Stimulated activated CD8-positive, alpha-beta memory T cell treated with anti-CD3 and anti-CD28 coated beads, Interleukin-15, amount 100 ng/mL, for 4 hours (primary cell): ENCODE measurements at places on chromosomes 3 and 15.

GRCh38 chr3:57910990-57911389 lies 97.2 kb upstream of the FLNB start:
- no peak for DNase-seq

- DNase-seq: no peak
Observed at GRCh38 chr3:80770106-80771074, 991.1 kb downstream of the GBE1 start.

DNA sequence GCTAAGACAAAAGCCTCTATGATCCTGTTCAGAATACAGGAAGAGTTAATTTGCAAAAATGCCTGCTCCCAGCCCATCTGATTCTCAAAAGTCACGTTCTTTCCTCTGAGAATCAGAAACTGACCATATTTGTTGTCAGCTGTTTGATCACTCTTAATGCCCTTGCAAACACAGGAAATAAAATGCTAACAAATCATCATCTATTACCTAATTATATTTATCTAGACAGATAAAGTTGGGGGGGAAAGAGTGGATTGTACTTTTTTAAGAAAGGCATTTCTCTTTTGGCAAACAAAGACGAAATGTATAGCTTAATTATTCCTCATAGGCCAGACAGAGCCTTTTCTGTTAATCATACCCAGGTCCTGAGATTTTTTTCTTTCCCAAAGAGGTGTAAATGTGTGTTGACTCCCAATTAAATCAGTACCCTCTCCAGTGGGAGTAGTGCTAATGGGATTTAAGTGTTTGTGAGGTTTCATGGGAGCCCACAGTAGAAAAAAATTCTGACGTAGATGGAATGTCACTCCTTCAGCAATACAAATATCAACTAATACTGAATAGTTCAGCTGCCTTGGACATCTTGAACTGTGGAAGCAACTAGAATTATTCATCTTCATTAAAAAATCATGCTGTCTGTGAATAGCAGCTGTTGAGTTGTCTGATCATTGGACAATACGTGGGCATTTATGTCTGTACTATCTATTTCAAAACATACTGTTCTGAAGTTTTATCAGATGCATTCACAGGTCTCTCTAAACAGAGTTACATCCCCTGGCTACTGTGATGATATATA lies 22.5 kb upstream of the BNIP2 start:
- DNase-seq: no peak

DNA sequence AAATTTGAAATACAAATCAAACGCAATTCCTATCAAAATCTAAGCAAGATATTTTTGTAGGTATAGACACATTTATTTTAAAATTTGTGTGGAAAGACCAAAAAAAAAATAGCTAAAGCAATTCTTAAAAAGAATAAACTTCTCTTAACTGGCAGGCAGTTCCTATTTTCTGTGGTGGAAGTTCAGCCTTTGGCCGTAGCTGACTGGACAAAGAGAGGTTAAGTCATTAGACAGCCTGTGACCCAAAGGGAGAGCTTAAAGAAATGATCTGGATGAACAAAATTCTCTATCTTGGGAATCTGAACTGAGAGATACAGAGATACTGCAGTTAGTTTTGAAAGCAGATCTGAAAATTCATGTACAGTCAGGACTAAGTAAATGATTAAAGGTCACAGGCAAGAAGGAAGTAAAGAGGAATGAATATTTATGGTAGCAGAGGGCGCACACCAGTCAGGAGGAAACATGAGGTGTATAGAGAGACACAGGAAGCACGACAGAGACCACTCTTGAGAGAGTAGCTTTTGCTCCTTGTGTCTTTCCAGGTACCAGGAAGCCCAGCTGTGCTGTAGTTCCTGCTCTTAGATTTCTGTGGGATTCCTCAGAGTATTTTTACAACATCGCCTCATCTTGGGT lies 57.5 kb downstream of the TPRG1 start:
- no peak for DNase-seq

DNA sequence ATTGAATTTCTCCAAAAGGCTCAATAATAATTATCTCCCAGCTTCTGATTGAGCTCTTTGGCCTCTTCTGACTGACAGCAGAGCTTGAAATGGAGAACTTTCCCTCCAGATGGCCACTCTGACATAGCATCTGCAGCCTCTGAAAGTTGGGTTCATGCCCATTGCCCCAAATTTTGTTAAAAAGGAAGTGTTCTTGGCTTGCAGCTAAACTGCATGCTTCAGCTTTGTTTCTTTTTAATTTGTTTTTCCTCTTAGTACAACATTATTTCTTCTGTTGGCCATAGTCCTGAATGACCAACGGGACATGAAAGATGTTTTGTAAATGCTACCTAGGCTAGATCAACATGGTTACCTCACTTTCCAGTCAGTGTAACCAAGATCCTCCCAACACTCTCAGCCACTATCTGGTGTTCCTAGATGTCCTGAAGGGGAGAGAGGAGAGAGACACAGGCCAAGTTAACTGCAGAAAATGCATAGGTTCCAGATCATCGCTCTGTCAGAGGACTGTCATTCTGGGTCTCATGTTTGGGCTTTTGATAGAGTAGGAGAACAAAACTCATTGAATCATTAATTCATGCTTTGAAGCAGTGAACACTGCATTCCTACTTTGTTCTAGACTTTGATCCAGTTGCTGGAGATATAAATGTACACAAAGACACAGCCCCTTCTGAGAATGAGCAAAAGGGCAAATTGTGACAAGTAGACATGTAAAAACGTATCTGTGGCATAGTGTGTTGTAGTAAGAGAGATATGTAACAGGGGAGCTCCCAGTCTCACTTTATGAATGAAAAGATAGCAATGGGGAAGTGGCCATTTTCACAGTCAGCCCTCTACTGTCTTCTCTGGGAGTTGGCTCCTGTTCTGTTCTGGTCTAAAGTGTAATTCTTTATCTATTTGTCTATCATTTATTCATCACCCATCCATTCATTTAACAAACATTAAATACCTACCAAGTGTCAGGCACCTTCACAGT lies 156.2 kb downstream of the ZNF621 start:
- DNase-seq: no peak

DNA sequence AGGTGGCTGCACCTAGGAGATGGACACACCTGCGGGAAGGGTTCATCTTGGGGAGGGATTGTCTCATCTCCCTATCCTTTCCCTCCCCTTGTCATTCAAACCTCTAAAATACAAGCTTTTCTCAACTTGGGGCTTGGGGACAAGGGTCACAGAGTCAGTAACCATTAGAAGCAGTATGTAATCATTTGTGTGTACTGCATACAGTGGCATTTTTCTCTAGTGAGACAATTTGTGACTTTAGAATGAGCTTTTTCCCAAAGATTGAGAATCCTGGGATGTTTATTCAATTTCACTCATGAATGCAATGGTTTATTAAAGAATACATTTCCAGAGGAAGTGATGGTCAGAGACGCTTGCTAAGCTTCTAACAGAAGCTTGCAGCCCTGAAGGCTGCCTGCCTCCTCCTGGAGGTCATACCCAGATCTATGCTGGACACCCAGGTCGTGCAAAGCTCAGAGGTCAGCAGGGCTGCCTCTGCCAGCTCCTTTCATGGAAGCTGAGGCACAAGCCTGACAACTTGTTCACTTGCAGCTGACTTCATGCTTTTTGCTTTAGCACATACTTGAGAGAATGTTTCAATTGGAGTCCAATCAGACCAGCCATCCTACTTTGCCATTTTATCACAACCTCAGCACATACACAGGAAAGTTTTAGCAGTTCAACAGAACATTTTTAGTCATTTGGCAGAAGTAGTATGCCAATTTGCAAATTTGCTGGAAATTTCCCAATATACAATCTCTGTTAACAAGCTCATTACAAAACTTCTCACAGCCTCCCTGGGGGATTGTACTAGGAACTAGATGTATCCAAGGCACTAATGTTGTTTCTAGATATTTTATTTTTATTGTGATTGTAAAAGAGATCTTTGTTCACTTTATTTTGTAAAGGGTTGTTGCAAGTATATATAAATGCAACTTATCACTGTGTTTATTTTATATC lies 25.6 kb upstream of the ALDH1L1 start:
- DNase-seq: no peak

GRCh38 chr3:194485468-194485880 lies 1.3 kb downstream of the ATP13A3 start:
- no peak for DNase-seq

DNA sequence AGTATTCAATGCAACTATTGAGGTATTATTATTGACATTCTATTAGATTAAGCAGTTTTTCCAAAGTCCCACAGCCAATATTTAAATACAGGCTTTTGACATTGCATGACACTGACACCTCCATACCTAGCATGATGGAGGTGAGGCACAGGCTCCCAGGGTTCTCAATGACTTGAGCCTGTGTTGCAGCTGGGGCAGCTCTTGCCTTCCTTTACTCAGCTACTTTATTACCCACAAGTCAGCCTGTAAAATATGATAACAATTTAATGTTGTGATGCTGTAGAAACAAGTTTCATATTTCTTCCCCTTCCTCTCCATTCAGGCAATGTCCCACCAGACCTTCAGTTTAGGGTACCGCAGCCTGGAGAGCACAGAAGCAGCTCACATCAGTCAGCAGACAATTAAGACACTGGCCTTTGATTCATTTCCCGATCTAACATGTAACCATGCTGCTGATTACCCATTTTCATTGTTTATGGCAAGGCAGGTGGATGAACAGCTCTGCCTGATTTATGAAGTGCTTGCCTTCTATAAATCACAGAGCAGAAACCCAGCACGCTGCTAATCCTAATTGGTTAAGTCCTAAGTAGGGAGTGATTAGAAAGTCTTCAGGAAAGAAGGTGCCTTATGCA lies 826.1 kb downstream of the AGBL1 start:
- DNase-seq: no peak

- DNase-seq: no peak
Observed at GRCh38 chr15:49331951-49332350, 91.1 kb upstream of the FGF7 start.

DNA sequence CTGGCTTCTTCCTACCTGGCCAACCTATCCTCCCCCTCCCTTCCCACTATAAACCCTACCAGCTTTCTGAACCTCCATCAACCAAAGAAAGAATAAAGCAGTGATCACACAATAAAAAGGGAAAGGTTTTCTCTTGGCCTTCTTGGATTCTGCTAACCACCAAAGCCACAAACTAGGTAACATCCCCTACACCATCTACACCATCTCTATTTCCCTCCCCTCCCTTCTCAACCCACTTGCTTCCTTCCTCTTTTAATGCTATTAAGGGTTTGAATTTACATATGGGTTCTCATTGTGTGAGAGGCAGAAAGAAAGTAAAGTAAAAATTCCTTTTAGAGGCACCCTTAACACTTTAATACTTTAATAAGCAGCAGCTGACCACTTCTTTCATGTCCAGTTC lies 25.8 kb upstream of the RSL24D1 start:
- DNase-seq: no peak

DNA sequence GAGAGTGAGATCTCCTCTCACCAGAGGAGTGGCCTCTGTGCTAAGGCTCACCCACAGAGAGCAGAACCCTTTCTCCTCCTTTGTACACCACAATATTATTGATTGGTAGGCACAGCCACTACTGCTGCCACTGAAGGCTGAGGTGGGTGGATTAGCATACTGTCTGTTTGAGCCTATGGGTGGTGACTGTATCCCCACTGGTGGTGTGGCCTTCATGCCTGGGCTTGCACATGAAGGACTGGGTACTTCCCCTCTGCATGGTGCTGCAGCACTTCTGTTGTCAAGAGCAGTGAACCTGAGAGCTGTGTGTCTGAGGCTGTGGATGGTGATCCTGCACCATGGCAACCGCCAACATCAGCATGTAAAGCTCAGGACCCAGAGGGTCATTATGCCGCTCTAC lies 35.7 kb upstream of the NECTIN3 start:
- no peak for DNase-seq

DNA sequence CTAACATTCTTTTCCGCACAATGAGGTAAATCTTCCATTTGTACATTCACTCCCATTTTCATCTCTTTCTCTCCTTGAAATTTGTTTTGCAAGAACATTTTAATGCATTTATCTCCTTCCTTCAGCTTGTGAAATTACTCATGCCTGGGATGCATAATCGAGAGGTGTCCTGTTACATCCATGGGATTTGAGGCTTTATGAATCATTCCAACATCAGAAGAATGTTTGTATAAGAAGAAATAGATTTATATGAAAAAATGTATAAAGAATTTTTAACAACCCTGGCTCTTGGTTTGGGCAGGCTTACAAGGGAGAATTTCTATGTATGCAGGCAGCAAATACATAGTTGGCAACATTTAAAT lies 93.2 kb upstream of the MBNL1 start:
- DNase-seq: no peak

DNA sequence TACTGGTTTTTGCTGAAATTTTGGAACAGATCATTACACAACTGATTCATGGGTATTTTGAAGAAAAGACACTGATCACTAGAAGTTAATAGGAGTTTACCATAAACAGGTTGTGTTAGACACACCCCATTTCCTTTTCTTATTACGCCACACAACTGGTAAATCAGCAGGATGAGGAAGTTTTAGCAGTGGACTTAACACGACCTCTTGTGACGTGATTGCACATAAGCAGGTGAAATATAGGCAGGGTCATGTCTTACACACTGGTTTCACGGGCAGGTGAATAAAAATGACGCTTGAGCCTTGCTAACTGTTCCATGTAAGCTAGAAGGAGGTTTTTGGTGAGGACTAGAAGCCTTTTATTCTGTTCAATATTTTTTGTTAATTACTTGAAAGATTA lies 27.1 kb upstream of the TPRG1 start:
- DNase-seq: no peak

DNA sequence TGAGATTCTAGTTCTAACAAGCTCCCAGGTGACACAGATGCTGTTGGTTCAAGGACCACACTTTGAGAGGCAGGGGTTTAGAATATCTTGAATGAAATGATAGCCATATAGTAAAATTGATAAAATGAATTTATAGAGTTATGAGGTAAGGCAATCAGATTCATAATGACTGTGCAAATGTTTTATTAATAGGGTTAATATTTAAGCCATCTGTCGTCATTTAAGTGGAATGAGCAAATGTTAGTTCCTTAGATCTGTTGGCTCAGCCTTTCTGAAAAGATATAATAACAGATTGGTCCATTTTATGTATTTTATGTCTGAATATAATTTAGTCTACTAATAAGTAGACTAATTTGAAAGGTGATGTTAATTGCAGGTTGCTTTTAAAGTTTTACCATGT lies 12.9 kb downstream of the REC114 start:
- DNase-seq: no peak

GRCh38 chr15:99073008-99073717 lies 31.7 kb upstream of the SYNM start:
- no peak for DNase-seq

- no peak for DNase-seq
Observed at GRCh38 chr3:99111235-99111634, 209.7 kb upstream of the DCBLD2 start.

DNA sequence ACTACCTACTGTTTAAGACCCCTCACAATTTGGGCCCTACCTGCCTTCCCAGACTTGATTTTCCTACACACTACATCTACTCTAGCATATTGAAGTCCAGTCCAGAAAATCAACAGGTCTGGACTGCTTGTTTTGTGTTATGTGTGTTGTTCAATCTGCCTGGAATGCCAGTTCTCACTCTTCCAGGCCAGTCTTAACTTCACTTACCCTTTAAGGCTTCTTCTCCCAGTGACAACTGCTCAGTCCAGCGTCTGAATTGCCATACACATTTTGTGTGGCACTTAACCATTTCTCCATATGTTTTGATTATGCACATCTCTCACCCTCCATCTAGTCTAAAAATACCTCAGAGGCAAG lies 1.1 kb downstream of the TICRR start:
- DNase-seq: no peak
